Myometrial cell (primary cell): ENCODE measurements at places on chromosomes 3 and 15. TPM values are rescaled to one million over a fixed set of nuclear protein-coding genes. Genes with fewer than 3 reads are reported as not detected.

The CSPG4 gene
- 138 and 143 TPM in 2 replicates for total RNA-seq

The TFG gene
- 130 and 151 TPM in 2 replicates for total RNA-seq

The TNFAIP8L3 gene
- total RNA-seq, result 4.1 and 5.8 TPM in 2 replicates

The HRG gene
- total RNA-seq, result not detected in 2 replicates

The MESP2 gene
- total RNA-seq, result under 0.01 and 2.8 TPM in 2 replicates

The EOMES gene
- not detected in 2 replicates for total RNA-seq

The CD200R1 gene
- not detected in 2 replicates for total RNA-seq

The CHRNA5 gene
- 1.2 and 7.3 TPM in 2 replicates for total RNA-seq

The GP5 gene
- under 0.01 TPM in 2 replicates for total RNA-seq

The HDGFL3 gene
- 25.3 and 28.3 TPM in 2 replicates for total RNA-seq

The ARHGAP11A gene
- total RNA-seq, result 18.5 and 29.2 TPM in 2 replicates

The UROC1 gene
- total RNA-seq, result not detected in 2 replicates

The ASB14 gene
- not detected in 2 replicates for total RNA-seq

The CGNL1 gene
- not detected in 2 replicates for total RNA-seq
